Endothelial cell (in vitro differentiated cells): ENCODE measurements at places on chromosomes 3 and 15.

DNA sequence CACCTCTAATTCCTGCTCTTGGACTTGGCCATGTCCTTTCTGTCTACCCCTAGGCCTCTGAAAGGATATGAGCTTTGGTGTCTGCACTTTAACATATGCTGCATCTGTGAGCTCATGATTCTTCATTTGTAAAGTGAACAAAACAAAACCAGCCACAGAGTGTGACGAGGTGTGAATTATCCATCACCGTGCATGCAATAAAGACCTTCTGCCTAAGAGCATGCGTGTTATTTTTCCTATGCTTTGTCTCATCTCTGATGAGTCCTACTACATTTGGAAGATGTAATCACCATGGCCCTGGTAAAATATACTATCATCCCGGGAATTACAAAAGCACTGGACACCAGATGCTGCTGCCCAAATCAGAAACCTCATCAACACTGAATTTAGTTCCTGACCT lies 103.5 kb upstream of the KCNAB1 start:
- no peak for DNase-seq

GRCh38 chr3:106135451-106136160 lies 266.8 kb upstream of the CBLB start:
- DNase-seq: no peak

- no peak for DNase-seq
These were observed 533.9 kb downstream of the TBL1XR1 start for GRCh38 chr3:176663387-176663786.

GRCh38 chr3:11084098-11084497 lies 70.2 kb upstream of the HRH1 start:
- no peak for DNase-seq

GRCh38 chr3:159828542-159828943 lies 160.1 kb upstream of the IL12A start:
- DNase-seq: no peak

DNA sequence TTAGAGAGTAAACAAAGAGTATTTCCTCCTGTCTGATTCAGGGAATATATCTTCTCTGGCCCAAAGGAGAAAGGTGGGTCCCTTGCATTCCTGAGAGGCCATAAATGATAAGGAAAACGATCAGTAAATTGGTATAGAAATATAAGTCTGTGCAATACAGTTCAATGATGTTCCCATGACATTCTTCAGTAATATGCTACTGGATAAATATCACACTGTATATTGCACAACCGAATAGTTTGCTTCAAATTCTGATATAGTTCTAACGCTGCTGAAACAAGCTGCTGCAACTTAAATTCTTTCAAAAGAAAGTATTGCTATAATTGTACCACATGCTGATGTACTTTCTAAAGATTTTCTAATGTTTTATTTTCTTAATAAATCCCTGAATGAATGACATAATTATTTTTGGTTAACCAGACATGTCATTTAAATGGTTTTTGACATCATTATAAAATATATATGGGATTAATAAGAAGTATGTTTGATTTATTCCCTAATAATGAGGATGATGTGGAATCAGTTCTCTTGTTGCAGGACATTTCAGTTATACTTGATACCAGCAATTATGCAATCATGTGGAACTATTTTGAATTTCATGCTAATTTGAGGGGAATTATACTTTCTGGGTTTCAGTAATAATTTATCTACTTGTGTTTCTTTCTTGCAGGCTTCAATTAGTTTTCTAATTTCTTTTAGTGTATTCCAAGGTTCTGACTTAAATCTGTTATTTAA lies 44.9 kb downstream of the FGF7 start:
- no peak for DNase-seq

GRCh38 chr15:30953183-30953582 lies 38.2 kb downstream of the MTMR10 start:
- DNase-seq: no peak

DNA sequence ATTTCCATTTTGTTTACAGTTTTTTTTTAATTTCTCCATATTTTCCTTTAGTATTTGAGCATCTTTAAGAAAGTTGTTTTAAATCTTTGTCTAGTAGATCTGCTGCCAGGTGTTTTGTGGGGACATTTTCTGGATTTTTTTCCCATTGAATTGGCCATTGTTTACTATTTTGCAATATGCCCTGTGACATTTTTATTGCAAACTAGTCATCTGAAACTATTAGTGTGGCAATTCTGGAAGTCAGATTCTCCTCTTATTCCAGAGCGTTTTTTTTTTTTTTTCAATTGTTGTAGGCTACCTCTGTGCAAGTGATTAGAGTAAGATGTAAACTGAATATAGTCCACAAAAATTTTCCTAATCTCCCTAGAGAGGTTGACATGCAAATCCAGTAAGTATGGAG lies 334.2 kb downstream of the PYDC2 start:
- no peak for DNase-seq

DNA sequence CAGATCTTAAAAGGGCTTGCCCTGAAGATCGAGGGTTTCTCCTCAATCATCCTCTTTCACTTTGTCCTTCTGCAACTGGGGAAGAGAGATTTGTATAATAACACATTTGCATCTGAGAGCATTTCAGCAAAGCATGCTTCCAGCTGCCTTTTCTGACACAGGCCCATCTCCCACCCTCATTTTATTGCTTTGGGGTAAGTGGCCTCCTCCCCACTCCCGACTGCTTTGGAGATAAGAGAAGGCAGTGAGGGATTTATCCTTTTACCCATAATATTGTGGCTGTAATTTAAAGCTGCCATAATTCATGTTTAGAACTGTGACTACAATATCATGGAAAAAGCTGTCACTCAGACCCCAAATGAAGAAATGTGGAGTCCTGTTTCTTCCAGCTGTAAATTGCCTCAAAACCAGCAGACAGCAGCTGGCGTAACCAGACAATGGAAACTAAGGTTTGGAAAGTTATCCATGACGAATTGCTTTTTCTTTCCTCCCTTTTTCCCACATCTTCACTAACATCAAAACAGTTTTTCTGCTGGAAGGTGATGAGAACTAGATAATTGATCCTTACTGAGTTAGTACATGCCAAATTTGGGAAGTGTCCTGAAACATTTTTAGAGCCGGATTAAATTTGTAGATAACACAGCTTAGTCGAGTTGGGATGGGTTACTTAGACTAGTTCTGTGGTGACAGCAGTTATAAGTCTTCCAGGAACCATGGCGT lies 104.2 kb upstream of the PFN2 start:
- DNase-seq: no peak

DNA sequence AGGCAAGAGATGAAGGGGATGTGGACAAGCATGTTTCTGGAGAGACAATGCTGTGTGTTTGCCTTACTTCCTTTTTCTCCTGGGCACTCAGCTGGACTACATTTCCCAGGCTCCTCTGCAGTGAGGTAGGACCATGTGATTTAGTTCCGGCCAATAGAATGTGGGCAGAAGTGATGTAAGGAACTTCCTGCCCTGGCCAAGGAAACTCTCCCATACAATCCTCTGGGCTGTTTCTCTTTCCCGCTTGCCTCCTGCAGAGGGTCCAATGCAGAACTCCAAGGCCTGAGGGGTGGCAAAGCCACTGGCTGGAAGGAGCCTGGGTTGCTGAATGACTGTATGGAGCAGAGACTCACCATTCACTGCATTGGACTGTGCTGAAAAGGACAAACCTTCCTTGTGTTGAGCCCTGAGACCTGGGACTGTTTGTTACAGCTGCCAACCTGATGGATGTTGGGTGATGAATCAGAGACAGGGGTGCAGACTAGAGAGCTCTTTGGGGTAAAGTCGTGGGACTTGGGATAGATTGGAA lies 82.7 kb upstream of the SLC6A6 start:
- DNase-seq: peak; percentile 73

- no peak for DNase-seq
These were observed 38.8 kb downstream of the CBLB start for GRCh38 chr3:105829871-105830622.

- no peak for DNase-seq
These were observed 497.9 kb upstream of the SGO1 start for GRCh38 chr3:20683910-20684309.

DNA sequence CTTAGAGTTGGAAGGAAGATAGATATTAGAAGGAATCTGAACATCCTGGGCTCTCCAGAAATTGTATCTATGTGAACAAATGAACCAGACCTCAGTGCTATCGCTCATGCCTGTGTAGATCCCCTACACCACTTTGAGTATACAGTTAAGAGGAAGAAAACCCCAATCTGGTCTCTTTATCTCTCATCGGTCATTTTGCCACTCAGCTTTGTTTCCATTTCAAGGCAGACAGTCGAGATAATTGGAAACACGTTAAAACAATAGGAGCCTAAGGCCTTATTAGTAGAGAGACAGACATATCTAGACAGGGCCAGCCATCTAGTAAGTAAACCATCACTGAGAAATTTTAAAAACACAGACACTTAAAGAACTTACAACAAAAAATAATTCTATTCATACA lies 101.6 kb downstream of the MYLK start:
- no peak for DNase-seq

GRCh38 chr15:70158309-70159000 lies 60.7 kb upstream of the TLE3 start:
- DNase-seq: no peak

GRCh38 chr3:5692446-5692845 lies 504.9 kb downstream of the EDEM1 start:
- no peak for DNase-seq

GRCh38 chr3:172561897-172562640 lies 38.8 kb upstream of the TNFSF10 start:
- DNase-seq: no peak

- no peak for DNase-seq
These were observed 219.0 kb upstream of the LINGO1 start for GRCh38 chr15:77851691-77852090.

GRCh38 chr15:68310178-68310803 lies 32.7 kb downstream of the FEM1B start:
- no peak for DNase-seq

GRCh38 chr15:96170979-96171739 lies 159.3 kb upstream of the NR2F2 start:
- DNase-seq: no peak
